Fibroblast of skin of left quadriceps (primary cell): ENCODE measurements at places on chromosomes 5 and 9.
A peak's percentile ranks its signal among the peaks of the same experiment; 100 is the strongest.

DNA sequence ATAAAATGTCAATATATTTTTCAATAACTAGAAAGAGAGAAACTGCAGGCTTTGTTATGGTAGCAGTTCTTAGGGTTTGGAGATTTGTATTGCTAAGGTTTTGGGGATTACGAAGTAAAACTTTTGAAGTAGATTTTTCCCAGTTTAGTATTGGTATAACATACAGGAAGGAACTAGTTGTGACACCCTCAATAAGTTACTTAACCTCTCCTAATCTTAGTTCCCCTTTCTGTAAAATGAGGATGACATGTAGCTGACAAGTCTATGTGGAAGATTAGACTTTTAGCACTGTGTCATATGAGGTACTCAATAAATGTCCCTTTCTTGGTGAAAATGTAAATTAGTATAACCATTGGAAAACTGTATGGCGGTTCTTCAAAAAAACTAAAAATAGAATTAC lies 73.4 kb upstream of the ATG10 start:
- DNase-seq = no peak

GRCh38 chr5:99866740-99867139 lies 668.4 kb upstream of the FAM174A start:
- DNase-seq = no peak

- DNase-seq = no peak
Observed at GRCh38 chr5:16932401-16932800, 3.7 kb downstream of the MYO10 start.

DNA sequence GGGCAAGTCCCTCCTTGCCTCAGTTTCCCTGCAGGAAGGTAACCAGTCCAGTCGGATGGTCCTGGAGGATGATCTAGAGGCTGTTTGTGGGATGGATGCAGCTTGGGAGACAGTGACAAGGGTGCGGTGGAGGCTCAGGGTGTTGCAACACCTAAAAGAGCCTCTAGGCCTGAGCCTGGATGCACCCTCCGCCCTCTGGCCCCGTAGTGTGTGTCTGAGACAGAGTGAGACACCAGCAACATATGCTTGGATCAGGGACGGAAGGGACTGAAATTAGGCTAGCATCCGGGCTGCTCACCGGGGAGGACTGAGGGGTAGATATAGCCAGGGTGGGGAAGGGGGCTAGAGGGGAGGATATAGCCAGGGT lies 1.1 kb downstream of the CRAT start:
- no peak for DNase-seq

GRCh38 chr9:3656224-3656623 lies 130.4 kb upstream of the RFX3 start:
- DNase-seq = no peak

DNA sequence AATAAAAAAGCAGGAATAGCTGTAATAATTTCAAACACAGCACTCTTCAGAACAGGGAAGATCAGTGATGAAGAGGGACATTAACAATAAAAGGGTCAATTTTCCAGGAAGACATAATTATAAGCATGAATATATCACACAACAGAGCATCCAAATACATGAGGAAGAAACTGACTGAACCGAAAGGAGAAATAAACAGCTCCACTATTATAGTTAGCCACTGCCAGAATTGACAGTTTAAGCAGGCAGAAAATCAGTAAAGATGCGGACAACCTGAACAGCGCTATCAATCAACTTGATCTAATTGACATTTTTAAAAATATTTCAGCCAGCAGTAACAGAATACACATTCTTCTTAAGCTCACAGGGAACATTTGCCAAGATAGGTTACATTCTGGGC lies 89.1 kb downstream of the MED10 start:
- no peak for DNase-seq

GRCh38 chr5:172107571-172107970 lies 80.5 kb downstream of the STK10 start:
- DNase-seq = peak; percentile 79

DNA sequence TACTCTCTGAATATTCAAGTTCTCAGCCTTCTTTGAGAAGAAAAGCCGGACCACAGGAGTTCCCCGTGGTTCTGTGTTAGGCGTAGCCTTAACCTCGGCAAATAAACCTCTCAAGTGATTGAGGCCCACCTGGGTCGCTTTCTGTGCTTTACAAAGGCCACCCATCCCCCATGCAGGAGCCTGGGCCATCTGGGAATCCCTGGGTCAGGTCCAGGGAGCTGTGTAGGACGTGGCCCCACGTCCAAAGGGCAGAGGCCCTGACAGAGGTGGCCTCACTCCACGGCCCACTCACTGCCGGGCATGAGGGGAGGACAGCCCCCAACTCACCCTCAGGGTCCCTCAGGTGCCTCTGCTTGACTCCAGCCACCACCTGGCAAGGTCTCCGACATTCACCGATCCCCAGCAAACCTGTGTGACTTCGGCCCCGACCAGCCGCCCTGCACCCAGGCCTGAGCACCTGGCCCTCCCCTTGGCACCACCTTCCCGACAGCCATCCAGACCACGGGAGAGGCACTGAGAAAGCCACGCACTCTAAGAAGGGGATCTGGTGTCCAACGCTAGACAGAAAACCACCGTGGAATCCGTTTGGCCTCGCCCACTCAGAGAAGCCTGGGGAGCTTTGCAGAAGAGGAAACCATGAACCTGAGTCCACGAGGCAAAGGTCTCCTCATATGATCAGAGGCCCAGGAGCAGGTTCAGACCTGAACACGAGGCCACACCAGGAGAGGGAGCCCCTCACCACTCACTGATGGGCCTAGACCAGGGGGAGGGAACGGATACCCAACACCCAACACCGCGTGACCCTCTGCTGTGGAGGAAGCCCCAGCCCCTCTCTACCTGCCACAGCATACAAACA lies 4.5 kb downstream of the SLC12A7 start:
- DNase-seq = no peak

DNA sequence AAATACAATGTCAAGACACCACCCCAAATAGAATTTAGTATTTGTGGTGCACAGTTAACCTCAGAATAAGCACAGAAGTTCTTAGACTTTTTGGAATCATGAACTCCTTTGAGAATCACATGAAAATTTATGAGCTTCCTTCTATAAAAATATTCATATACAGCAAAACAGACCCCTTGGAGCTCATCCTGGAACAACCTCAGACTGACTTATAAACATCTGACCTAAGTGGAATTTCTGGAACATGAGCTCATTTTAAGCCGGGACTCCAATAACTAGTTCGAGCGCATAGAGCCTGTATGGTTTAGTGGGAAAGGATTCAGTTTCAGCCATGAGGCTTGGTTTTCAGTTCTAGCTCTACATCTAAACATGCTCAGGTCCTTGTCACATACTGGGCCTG lies 192.3 kb downstream of the DEPDC1B start:
- peak; percentile 61 for DNase-seq

DNA sequence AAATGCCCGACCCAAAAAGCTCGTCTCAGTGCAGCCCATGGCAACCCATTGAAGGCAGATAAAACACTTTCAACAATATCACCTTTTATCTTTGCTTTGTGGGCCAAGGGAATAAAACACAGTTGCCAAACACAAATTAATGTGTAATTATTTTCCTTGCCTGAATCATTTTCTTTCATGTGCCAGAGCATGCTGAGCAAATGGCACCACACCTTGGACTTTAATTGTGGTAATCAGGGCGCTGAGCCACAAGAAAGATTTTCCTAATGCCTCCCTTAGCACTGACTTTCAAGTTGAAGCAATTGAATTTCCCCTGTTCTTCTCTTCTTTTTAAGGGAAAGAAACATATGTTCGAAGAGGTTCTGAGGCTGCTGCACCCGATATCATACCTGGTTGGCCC lies 297.1 kb upstream of the MSX2 start:
- no peak for DNase-seq

DNA sequence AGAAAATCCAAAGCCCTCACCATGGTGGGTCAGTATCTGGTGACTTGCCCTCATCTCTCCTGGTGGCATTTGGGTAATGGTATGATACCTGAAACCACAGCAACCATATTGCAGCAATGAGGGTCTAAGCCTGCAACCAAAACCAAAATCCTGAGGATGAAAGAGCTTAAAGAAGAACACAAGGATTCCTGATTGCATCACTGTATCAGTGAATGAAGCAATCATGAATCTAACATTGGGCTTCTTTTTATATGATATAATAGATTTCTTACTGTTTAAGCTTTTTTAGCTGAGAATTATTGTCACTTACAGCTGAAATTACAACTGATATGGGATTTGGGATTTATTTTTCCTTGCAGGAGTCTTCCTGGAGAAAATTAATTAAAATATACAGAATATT lies 269.9 kb downstream of the MEF2C start:
- no peak for DNase-seq

DNA sequence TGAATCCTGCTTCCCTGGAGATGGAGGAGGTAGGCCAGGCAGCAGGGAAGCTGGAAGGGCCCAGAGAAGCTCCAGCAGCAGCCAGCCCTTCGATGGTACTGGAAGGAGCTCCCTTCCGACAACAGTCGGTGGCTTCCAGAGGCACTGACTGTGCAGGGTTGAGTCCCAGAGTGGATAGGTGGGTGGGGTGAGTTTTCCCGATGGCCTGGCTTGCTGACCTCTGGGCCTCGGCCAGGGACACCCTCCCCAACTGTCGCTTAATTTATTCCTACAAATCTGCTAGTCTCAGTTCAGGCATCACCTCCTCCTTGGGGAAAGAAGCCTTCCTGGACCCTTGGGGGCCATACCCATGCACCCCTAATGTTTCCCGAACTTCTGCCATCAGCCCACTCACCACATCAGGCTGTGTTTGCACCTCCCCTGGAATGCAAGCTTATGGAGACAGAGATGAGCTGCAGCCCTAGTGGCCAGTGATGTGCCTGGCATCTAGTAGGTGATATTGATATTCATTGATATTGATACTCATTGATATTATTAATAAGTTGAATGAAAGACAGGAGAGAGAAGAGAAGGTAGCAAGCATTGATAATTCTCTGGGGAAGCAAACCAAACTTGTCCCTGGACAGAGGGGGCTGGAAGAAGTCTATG lies 104.6 kb upstream of the BOD1 start:
- no peak for DNase-seq

- no peak for DNase-seq
Observed at GRCh38 chr9:259405-260404, 45.0 kb downstream of the DOCK8 start.

DNA sequence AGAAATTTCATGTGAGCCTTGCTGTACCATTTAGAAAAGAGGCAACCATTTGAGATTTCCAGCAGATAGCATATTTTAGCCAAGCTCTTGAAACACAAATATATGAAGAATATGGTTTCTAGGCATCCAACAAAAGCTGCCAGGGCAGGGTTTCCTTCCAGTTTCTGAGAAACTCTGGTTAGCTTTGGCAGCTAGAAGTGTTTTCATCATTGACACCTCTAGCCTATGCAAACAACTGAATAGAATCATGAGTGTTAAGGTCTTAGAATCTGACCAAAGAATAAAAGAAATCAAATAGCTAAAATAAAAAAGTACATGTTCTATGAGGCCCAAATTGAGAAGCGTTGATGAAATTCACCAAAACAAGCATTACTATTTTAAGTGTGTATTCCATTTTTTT lies 188.1 kb downstream of the TMEM167A start:
- no peak for DNase-seq

GRCh38 chr9:71748280-71748743 lies 20.0 kb downstream of the CEMIP2 start:
- DNase-seq = peak; percentile 74

DNA sequence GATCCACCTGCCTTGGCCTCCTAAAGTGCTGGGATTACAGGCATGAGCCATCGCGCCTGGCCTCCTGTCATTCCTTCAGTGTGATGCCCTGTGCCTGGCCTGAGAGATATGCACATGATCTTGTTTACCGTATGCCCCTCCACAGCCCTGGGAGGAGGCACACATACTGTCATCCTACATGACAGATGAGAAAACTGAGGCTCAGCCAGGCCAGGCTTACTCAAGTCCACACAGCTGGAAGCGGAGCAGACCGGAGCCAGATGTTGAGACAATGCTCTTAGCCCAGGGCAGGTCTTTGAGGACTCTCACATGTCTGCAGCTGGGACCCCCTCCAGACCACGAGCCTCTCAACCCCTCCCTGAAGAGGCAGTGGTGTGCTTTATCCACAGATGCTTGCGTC lies 38.7 kb upstream of the SH3PXD2B start:
- no peak for DNase-seq

DNA sequence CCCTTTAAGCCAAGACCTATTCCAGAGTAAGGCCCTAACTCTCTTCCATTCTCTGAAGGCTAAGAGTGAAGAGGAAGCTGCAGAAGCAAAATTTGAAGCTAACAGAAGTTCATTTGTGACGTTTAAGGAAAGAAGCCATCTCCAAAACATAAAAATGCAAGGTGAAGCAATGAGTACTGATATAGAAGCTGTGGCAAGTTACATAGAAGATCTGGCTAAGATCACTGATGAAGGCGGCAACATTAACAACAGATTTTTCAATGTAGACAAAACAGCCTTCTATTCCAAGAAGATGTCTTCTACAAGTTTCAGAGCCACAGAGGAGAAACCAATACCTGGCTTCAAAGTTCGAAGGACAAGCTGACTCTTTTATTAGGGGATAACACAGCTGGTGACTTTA lies 1143.4 kb downstream of the CDH12 start:
- no peak for DNase-seq

DNA sequence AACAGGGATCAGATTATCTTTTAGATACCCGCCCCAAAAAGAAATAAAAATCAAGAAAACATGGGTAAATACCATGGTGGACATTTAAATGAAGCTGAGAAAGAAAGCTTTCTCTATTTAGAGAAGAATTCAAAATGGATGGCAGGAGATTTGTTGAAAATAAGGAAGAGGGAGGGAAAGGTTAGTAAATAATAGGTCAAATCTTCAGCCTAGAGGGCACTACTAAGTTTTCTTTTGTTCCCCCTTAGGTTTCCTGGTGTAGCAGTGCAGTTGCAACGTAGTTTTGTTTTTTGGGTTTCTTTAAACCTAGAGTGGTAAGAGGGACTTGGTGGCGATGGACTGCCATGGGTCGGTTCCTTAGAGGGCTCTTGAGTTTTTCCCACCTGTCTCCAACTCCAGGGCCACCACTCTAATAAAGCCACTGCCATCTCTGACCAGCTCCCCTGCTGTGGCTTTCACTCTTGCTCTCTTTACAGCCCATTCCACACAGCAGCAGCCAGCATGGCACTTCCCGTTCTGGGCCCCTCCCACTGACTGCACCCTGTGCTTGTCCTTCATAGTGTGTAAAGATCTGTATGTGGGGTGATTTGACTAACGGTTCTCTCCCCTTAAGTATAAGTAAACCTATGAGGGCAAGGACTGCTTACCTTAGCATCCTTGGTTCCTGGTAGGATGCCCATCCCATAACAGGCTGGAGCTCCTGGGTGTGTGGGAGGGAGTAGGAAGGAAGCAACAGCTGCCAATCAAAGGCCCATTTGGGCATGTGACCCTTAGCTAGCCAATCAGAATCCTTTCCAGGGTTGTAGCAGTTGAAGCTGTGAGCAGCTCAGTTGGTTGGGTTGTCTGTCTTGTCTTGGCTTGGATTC lies 118.3 kb downstream of the SLC1A3 start:
- DNase-seq = no peak

- DNase-seq = peak; percentile 95
Observed at GRCh38 chr9:107251756-107252322, 31.2 kb upstream of the RAD23B start.

GRCh38 chr5:160054047-160054446 lies 45.1 kb downstream of the TTC1 start:
- no peak for DNase-seq
